NCI-H1694 treated with DMSO at 0.1 percent for 48 hours (cell line): ENCODE measurements at places on chromosomes 4 and X.

GRCh38 chr4:38343608-38344007 is 320.4 kb upstream of the KLF3 start:
- DNase-seq: no peak

GRCh38 chr4:132065940-132066495 is 1083.1 kb upstream of the PCDH10 start:
- DNase-seq: no peak

DNA sequence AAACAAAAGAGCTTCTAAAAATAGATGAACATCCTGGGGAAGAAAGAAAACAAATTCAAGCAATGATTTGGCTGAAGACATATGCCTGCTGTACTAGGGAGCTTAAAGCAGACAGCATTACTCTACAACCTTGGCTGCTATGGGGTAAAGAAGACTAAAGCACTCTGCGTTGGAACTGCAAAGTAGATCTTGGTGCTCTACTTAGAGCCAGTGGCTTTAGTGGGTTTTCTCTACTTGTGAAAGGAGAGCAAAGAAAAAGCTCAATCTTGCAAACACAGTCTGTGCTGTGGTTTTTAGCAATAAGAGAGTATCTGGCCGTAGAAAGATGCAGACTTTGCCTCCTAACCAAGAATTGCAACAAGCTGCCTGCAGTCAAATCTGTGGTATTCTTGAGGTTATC is 334.7 kb upstream of the NDST3 start:
- no peak for DNase-seq

DNA sequence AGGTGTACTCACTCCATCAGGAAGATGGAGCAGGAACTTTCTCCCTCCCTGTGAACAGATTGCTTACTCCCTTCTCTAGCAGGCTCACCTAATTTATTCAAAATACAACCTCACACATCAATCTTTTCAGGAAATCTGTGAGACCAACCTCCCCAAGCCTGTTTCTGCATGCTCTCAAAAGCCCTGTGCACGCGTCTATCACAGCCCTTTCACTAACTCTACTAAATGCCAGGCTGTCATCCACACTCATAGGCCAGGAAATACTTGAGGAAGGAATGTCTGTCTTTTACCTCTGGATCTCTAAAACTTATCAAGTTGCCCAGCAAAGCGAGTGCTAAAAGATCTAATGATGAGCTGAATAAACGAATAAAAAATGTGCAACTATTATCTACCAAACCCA is 11.2 kb downstream of the CAMK2D start:
- no peak for DNase-seq

GRCh38 chr4:79980448-79980847 is 92.6 kb downstream of the ANTXR2 start:
- DNase-seq: peak; percentile 48

DNA sequence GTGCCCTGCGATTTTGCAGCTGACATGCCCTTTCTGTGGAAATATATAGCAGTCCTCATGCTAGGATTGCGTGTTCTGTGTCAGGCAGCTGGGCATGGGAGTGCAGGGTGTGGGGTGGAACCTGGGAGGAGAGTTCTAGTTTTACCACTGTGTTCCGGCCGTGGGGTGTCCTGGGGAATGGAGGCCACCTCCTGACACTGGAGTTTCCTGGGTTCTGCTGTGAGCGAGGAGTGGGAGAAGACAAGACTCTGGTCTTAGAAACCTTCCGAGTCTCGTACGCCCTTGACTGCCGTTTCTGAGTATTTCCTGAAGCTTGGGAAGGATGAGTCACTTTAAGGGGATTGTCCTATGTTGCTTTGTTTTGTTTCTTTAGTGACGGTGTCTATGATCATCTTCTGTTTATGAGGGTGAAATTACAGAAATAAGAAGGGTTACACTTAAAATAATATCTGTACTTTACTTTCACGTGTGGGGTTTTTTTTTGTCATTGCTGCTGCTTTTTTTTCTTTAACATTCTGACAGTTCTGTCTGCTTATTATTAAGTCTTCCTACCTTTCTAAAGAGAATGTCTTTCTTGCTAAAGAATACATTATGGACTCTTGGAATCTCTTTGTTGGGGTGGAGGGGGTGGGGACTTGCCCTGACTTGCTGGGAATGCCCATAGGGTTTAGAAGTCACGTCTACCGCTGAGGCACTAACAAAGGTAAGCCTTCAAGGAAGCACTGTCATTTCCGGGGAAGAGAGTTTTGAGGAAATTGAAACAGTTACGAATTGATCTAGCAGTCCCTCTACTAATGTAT is 19.1 kb downstream of the CD99 start:
- DNase-seq: no peak

- peak; percentile 92 for DNase-seq
These were observed 2268.1 kb downstream of the PCDH7 start for GRCh38 chr4:32988165-32988811.

GRCh38 chr4:159765382-159765781 is 662.5 kb downstream of the RAPGEF2 start:
- DNase-seq: no peak

DNA sequence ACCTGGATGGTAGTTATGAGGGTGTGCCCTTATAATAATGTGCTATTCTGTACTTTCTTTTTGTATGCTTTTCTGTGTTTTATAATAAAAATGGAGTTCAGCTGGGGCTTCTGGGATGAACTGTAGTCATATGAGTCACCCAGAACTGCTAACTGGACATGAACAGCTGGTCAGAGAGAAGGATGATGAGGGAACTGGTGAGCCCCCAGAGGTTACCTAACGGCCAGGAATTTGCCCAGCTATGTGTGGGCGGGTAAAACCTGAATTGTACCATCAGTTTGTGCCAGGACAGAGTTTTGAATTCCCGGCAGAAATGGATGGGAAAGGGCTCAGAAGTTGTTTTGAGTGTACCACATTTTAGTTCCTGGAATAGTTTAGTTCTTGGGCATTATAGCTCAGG is 138.0 kb upstream of the USP9X start:
- DNase-seq: no peak

GRCh38 chr4:140084385-140084784 is 69.6 kb downstream of the MAML3 start:
- no peak for DNase-seq

DNA sequence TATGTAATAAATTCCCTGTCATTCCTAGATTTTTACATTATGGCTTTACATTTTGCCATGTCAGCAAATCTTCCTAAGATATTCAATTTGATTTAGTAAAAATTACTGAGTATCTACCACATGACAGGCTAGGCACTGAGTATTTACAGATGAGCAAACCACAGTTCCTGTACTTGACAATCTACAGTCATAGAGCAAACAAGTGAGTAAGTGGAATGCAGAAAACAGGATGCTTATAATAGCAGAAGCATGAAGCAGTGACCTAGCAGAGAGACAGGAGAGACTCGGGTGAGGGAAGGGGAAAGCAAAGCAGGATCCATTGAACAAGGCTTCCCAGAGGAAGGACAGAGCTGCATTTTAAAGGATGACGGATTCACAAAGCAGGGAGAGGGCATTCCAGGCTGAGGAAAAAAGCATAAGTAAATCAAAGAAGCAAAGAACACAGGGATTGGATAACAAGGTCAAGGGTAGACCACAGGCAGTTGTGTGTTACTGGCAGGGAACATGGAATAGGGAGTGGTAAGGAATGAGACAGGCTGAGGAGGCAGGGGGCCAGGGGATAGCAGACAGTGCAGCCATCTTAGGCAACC is 124.7 kb upstream of the C1QTNF7 start:
- no peak for DNase-seq

DNA sequence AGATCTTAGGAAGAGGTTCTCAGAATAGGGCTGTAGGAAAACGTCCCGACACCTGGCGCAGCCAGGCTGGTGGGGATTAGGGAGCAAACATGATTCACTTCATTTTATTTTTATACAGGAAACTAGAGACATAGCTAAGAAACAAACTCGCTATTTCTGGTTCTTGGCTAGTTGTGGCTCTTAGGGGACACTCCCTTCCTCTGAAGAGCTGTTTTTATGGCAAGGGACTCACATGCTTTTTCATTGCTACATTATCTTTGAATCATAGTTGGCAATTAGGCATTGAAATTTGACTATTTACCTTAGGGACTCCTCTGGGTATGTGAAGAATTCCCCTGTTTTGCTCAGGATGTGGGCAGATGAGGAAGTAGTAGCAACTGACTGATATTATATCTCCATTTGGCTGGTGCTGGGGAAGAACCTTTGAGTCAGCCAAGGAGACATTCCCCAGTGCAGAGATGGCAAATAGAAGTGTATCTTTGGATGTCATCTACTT is 174.5 kb downstream of the SMIM20 start:
- DNase-seq: no peak

DNA sequence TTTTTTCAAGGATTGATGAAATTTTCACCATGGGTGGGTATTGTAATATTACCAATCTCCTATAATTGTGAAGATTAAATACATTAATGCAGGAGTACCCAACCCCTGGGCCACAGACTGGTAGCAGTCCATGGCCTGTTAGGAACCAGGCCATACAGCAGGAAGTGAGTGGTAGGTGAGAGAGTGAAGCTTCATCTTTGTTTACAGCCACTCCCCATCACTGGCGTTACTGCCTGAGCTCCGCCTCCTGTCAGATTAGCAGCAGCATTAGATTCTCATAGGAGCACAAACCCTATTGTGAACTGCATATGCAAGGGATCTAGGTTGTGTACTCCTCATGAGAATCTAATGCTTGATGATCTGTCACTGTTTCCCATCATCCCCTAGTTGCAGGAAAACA is 15.1 kb downstream of the RAPGEF2 start:
- no peak for DNase-seq

GRCh38 chrX:16979226-16979625 is 32.8 kb downstream of the REPS2 start:
- DNase-seq: no peak

GRCh38 chr4:94290245-94290644 is 52.4 kb downstream of the HPGDS start:
- no peak for DNase-seq

- peak; percentile 63 for DNase-seq
These were observed 62.6 kb upstream of the ALB start for GRCh38 chr4:73341454-73341853.
